ENCODE measurements at places on chromosomes 6 and 20.

GRCh38 chr6:78867370-78868040, at the start of gene IRAK1BP1:
TSS of gene IRAK1BP1 (plus strand) at chr6:78867551. CDS start at chr6:78867577, 26 bp downstream.
- DNase-seq, result peak; percentile 51

- DNase-seq, result no peak
Measured at GRCh38 chr6:5518936-5519491, 257.7 kb downstream of the FARS2 start.

GRCh38 chr20:19849341-19850197, 91.5 kb downstream of the RIN2 start:
- DNase-seq, result no peak

DNA sequence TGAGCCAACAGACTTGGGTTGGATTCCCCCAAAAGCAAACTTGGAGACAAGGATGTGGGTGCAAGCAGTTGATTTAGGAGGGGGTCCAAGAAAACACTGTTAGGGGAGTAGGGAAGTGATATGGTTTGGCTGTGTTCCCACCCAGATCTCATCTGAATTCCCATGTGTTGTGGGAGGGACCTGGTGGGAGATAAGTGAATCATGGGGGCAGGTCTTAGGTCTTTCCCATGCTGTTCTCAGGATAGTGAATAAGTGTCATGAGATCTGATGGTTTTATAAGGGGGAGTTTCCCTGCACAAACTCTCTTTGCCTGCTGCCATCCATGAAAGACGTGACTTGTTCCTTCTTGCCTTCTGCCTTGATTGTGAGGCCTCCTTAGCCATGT, 542.6 kb downstream of the DHX35 start:
- DNase-seq, result no peak

- no peak for DNase-seq
Measured at GRCh38 chr20:2349801-2350200, 30.9 kb upstream of the TGM6 start.

DNA sequence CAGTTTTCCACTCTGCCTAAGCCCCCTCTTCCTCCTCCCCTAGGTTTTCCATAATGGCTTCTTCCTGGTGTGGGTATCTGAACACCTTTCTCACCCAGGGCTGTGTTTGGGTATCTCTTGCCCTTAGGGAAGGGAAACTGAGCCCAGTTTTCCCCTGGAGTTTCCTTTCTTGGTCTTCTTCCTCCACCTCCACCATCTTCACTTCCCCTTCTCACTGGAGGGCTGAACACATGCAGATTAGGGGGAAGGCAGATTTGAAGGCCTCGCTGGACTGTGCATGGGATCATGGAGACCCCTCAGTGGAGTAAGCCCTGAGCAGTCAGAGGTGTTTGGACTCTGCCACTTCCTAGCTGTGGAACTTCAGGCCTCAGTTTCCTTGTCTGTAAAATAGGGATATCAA, 27.8 kb downstream of the FOXP4 start:
- DNase-seq, result no peak

GRCh38 chr6:131163886-131164285, 28.6 kb downstream of the AKAP7 start:
- no peak for DNase-seq

DNA sequence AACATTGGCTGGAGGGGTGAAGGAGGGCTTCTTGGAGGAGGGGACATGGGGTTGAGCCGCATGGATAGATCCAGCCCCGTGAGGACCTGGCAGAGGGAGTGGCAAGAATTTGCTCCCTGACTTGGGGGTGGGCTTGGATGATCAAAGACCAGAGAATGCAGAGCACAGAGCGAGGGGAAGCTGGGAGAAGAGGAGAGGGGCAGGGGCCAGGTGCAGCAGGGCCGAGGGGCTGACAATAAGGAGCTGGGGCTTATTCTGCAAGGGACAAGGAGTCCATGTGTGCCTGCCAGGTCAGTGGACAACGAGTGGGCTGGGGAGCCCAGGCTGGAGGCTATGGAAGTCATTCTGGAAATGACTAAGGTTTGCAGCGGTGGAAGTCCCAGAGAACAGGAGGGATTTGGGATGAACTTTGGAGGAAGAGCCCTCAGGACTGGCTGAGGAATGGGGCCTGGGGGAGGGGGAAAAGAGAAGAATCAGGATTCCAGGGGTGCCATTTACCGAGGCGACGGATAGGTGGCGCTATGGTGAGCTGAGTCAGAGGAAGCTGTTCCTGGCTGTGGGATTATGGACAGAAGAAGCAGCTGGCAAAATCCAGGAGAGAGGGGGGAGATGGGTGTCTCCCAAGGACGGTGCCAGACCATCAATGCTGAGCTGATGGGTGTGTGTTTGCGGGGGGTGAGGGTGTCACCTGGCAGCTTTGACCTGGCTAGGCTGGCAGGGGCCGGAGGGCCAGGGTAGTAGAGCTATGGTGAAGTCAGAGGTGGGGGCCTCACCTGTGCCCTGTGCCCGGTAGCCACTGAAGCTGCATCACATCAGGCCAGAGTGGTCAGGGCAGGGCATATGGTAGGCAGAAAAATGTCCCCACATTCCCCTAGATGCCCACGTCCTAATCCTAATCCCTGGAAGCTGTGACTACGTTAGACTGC, 7.8 kb downstream of the KCNG1 start:
- DNase-seq, result no peak

DNA sequence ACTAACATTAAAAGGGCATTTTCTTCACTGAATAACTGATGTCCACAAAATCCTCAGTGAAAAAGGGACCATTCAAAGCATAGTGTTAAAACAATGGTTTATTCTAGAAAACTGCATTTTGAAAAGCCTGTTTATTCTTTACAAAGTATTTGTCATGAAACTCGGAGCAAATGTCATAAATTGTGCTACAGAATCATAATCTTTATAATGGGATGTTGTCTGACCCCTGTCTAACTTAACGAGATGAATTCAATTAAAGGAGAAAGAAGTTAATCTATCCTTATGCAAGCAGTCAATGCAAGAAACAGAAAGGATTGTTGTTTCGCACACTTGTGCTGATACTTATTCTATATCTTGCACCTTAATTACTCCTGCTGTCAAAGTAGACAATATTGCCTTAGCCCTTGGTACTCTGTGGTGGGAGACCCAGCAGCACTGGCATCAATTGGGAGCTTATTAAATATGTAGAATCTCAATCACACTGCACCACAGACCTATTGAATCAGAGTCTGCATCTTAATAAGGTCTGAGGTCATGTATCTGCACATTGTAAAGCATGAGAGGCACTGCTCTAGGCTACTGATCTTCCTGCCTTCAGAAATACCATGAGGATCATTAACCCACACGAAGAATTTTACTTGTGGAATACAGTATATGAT, 708.3 kb downstream of the HDGFL1 start:
- DNase-seq, result no peak

DNA sequence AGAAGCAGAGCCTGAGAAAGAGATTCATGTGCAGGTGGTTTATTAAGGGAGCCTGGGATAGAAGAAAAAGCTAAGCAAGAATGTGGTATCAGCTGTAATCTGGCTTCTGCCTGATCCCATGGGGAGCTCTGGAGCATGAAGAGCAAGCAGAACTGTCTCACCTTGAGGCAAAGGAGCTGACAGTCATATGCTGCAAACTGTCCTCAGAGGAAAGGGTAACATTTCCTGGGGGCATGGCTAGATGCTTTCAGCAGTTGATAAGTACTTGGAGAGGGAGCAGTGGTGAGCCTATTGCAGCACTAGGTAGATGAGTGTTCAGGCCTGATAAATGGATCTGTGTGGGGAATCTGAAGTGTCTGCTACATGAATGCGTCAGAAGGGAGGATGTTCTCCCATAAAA, 621.5 kb upstream of the BTBD3 start:
- DNase-seq, result no peak

DNA sequence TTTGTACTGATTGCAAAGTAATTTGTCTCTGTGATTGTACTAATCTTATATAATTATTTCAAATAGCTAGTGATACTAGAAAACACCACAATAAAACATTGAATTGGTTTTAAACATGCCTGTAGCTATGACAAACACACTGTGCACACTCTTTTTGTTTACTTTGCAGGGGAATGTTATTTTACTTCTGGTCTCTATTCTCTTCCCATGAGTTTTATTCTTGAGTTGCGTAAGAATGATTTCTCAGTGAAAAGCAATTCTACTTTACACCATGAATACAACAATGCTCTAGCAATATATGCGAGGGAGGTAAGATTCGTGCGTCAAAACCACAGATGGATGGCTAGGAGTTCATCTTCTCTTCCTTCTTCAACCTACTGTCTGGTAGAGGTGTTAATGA, 68.4 kb upstream of the PHACTR1 start:
- no peak for DNase-seq

DNA sequence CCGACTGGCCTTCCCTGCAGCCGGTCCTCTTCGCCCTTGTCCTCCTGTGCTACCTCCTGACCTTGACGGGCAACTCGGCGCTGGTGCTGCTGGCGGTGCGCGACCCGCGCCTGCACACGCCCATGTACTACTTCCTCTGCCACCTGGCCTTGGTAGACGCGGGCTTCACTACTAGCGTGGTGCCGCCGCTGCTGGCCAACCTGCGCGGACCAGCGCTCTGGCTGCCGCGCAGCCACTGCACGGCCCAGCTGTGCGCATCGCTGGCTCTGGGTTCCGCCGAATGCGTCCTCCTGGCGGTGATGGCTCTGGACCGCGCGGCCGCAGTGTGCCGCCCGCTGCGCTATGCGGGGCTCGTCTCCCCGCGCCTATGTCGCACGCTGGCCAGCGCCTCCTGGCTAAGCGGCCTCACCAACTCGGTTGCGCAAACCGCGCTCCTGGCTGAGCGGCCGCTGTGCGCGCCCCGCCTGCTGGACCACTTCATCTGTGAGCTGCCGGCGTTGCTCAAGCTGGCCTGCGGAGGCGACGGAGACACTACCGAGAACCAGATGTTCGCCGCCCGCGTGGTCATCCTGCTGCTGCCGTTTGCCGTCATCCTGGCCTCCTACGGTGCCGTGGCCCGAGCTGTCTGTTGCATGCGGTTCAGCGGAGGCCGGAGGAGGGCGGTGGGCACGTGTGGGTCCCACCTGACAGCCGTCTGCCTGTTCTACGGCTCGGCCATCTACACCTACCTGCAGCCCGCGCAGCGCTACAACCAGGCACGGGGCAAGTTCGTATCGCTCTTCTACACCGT, 6.1 kb downstream of the UBD start:
- DNase-seq, result no peak

DNA sequence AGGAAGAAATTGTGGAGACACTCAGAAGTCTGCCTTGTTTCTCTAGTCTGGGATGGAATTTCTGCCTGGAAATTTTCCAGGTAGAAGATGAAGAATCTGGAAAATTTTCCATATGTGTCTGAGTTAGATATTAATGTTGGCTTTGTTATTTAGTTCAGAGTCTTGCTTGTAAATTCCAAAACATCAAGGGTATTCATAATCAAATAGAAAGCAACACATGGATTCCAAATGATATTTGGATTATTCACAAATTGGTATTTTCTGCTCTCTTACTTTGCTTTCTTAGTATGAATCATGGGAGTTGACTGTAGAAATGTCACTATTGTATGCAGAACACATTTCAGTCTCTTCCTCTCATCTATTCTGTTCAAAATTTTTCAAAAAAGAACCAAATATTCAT, 116.0 kb downstream of the GRIK2 start:
- DNase-seq, result no peak

GRCh38 chr6:106318851-106319250, 6.7 kb downstream of the ATG5 start:
- no peak for DNase-seq

DNA sequence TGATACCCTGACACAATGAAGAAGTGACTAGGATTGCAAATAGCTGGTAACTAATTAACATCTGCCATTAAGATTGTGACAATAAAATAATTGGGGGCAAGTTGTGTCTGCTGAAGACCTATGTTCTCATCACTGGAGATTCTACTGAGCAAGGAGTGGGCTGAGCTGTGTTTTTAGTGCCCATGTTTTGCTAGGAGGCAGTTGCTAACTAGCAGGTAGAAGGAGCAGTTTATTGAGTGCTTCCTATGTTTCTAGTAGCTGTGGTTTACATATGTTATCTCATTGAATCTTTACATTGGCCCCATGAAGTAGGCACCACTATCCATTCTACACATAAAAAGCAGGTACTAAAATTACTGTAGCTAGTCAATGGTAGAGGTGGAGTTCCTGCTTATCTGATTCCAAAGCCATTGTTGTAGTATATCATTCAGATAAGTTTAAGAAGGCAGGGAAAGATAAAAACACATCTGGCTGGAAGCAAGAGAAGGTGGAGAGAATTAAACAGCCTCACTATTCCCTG, 2.8 kb upstream of the MEP1A start:
- no peak for DNase-seq

- DNase-seq, result no peak
Measured at GRCh38 chr6:42530296-42530695, 33.5 kb upstream of the UBR2 start.

GRCh38 chr6:26571592-26572296, 25.0 kb upstream of the ABT1 start:
- no peak for DNase-seq

GRCh38 chr6:21855811-21856455, 262.4 kb downstream of the SOX4 start:
- no peak for DNase-seq

DNA sequence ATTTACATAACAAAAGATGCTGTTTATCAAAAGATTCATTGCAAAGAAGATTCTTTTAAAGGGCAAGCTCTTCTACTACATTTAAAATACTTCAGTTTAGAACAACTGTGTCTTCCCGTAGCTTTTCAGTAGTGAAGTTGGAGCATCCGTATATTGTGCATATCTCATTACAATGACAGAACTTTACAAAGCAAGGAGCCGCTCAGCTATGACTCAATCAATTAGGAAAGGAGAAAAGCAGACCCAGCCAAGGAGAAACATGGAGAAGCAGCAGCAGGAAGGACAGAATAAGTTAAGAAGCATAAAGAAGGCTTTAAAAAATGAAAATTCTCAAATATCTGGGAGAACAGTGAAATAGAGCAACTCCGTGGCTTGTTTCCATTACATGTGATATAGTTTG, 132.6 kb upstream of the SMLR1 start:
- DNase-seq, result no peak

- no peak for DNase-seq
Measured at GRCh38 chr6:63672582-63673129, 37.1 kb downstream of the PHF3 start.

All from esophagus squamous epithelium (tissue), 5 donors.